ENCODE measurements at places on chromosomes 7 and 10.

- no peak for DNase-seq
Measured at GRCh38 chr10:4733150-4733842, 92.7 kb upstream of the AKR1E2 start.

DNA sequence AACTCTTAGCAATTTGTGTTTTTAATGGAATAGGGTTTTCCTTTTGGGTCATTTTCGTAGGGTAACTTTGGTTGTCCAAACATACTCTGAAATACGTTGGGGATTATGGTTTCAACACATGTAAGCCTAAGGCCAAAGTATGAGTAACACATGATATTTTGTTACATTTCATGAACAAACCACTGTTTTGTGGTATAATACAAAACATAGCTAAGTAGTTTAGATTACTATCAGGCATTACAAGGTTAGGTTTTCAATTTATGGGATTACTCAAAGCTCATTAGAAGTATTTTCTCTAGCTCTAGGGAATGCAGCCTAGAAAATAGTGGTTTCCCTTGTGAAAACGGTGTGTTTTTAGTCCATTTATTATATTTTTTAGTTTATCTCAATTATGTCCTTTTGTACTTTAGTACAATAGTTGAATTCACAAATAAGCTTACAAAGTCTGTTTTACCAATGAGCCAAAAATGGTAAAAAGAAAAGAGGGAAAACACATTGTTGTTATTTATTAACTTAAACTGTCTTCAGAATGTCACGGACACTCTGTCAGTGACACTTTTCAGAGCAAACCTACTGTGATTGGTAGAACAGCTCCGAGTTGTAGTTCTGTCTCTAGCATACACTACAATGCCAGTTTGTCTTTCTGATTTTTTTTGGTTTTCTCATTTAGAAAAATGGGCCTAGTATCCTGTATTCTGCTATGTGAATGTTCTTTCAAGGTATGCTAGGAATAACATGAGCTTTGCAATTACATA, 473.7 kb downstream of the SUGCT start:
- DNase-seq: no peak

GRCh38 chr7:54678763-54679489, 80.1 kb downstream of the SEC61G start:
- DNase-seq: no peak

- DNase-seq: no peak
Measured at GRCh38 chr7:106329408-106329807, 44.6 kb upstream of the NAMPT start.

GRCh38 chr10:69873135-69873639, 71.5 kb downstream of the COL13A1 start:
- no peak for DNase-seq

DNA sequence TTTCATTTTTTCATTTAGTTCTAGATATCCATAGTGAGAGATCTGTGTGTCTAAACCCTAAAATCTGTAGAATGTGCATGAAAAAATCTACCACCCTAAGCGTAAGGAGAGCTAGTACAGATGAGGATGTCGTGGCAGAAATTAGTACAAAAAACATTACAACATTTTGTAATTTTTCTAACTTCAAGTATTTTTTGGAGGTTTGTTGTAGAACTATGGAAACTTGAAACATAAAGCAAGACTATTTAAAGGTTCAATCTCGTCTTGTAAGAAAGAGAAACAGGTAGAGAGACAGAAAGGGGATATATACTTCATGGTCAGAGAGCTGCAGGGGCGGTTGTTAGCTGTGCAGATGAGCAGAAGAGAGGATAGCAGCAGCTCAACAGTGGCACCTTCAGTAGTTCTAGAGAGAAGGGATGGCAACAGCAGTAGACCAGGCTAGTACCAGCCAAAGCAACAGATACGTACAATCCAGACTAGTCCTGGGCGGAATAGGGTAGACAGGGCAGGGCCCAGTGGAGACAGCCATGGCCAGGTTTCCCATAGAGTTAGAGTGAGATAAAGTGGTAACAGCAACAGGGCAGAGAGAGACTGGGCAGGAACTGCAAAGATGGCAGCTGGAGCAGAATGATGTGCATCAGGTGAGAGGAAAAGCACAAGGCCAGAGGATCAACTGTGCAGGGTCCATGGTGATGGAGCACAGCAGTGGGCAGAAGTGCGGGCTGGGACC, 145.2 kb downstream of the FRMD4A start:
- peak; percentile 16 for DNase-seq

DNA sequence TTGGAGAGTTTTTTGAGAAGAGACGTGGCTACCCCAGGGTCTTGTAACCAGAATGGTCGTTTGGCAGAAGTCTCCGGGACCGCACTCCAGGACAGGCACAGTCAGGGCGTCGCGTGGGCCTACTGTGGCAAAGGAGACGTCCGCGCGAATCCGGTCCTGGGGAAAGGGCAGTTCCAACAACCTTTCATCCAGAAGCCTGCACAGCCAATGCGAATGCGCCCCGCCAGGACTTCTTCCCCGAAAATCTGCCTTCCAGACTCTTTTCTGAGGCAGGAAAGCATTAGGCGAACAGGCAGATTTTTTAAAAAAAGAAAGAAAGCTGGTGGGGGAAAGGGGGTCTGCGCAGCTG, 2.0 kb downstream of the HPSE2 start:
- DNase-seq: no peak

- no peak for DNase-seq
Measured at GRCh38 chr10:114550756-114551635, 107.1 kb downstream of the ABLIM1 start.

DNA sequence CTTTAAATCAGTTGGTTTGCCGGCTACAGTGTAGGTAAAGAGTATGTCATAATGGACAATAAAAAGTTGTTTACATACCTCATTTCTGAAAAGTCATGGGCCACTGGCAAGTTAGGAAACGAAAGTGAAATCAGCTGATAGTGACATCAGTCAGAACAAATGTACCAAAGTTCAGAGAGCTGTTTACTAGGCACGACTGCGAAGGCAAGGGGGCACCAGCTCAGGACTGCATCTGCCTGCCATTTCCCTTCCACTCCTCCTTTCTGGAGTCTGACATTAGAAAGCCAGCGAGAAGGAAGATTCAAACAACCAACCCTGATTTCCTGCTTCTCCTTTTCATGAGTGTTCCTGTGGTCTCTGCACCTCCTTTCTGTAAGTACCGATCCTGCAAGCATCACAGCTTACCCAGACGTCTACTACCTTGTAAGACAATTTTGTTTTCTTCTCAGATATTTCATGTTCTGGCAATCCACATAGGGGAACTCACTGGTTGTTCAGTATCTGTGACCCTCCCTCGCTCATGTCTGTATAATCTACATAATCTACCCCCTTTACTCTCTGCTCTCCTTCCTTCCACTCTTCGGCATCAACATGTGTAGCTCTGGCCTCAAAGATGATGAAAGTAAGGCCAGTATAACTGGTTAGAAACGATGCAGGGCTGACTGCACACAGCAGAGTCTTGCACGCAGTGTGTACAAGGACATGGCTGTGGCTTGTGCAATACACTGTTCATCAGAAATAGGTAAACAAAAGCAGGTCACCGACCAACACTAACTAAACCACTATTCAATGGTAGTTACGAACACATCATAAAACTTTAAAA, at the start of gene TMEM140:
TSS of gene TMEM140 (plus strand) at position 174 of the 823 bp plus-strand sequence. CDS start 16,370 bp downstream, outside the sequence.
- peak; percentile 45 for DNase-seq

DNA sequence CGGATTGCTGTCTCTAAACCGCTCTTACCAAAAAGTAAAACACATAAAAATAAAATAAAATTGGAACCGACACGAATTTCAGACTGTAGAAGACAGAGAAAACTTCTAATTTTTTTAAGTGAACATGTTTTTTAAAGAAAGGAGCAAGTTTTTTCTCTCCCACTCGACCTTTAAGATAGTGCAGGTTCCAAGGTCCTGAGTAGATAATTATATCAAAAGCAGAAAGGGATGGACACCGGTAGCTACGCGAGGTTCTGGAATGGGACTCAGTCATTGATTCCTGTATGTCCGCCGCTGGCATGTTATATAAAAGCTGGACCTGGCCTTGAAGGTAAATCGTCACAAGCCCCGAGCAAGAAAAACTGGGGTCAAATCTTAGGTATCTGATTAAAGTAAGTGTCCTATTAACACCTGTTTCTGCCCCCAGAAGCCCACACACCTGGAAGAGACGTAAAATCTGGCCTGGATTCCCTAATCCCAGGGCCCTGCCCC, 462 bp upstream of the CISD1 start:
- no peak for DNase-seq

DNA sequence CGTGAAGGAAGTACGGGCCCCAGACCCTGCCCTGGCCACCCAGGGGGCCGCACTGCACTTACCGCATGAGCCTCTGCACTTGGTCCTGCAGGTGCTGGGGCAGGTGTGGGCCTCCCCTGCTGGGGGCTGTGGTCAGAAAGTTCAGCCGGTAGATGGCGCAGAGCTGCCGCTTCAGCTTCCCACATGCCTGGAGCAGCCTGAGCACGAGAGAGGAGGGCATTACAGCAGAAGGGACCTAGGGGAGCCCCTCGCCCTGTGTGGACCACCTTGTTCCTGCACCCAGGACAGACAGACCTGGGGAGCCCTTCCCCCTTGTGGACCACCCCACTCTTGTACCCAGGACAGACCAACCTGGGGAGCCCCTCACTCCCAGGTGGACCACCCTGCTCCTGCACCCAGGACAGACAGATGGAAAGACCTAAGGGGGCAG, 8.7 kb upstream of the PYROXD2 start:
- DNase-seq: no peak

DNA sequence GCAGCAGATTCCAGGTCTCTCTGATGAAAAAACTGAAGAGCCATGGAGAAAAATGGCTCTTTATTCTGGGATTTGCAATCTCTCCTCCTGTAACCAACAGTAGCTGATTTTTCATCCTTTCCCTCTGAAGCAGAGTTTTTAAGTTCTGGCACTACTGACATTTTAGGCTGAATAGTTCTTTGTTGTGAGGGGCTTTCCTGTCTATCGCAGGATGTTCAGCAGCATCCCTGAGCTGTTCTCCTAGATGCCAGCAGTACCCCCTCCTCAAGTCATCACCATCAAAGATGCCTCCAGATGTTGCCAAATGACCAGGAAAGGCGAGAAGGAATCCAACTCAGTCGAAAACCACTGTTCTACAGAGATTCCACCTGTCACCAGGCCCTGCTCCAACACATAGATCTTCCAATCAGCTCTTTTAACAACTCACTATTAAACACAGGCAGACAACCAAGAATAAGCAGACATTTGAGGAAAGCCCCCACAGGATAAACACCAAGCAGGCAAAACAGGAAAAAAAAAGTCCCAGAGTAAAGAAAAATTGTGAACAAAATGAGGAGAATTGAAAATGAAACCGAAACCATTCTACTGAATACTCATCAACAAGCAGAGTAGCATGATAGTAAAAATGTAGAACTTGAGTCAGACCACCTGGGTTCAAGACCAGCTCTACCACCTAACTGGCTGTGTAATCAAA, 124.8 kb downstream of the MPP7 start:
- DNase-seq: no peak

GRCh38 chr7:40457776-40458480, 323.1 kb downstream of the SUGCT start:
- DNase-seq: no peak

GRCh38 chr7:100599911-100600729, 2.0 kb upstream of the PCOLCE start:
- DNase-seq: no peak

DNA sequence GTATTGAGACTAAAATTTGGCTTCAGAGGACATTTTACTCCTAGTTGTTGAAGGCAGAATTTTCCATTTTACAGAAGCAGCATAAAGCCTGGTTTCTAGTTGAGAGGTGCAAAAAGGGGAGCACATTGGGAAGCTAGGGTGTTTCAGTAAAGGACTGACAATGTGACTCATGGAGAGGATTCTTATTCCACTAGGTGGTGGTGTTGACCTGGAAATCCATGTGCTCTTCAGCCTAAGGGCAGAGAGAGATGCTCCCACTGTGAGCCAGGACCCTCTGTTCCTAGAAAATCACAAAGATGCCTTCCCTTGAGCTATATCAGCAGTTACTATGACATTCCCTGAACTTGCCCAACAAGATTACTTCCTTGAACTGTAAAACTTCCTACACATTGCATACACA, 687.8 kb downstream of the IPMK start:
- DNase-seq: no peak

DNA sequence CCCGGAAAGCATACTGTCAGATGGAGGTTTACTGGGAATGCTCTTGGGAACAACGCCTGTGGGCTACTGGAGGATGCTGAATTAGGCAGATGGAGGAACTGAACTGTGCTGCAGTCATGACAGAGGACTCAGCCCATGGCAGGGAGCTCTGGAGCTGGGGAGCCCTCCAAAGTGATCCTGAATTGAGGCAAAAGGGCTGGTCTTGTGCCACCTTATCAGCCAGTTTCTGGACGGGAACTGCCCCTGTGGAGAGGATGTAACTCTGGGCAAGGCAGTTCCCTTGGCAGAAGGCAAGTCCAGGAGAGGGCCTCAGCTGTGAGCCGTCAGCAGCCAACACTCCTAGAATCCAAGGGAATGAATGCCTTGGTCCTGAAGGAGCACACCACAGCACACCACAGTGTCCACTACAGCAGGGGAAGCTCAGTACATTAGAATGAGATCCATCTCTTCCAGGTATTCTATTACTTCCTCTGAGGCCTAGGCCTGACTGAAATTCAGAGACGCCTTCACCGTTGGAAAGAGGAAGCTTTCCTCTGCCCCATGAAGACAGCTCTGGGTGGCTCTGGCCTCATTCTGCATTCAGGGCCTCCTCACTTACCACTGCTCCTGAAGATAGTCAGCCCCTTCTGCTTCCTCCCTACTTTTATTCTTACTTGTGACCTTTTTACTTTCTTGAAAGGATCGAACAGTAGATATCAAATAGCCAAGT, 139.6 kb upstream of the GPR26 start:
- DNase-seq: no peak

- DNase-seq: no peak
Measured at GRCh38 chr10:14688606-14689005, 86.1 kb downstream of the FAM107B start.

- no peak for DNase-seq
Measured at GRCh38 chr10:19795684-19796083, 20.5 kb upstream of the PLXDC2 start.

GRCh38 chr7:123823898-123824753, 20.8 kb upstream of the HYAL4 start:
- DNase-seq: no peak

- DNase-seq: no peak
Measured at GRCh38 chr10:5567477-5567876, 42.7 kb downstream of the CALML3 start.

DNA sequence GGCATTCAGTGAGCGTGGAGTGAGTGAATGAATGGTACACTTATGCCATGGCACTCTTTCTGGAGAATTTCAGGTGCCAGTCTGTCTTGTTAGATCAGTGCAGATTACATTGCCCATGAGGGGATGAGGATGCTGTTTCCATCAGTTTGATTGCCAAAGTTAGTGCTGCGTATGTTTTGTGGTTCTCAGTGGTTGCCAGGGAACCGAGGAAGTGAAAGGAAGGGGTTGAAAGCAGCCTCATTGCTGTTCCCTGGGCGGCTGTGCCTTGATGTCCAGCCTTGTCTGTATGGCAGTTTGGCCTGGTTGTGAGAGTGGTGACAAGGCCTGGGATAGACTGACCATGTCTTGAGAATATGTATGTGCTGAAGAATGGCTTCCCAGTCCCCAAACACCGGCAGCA, 30.2 kb downstream of the WBP1L start:
- DNase-seq: no peak

GRCh38 chr10:70109064-70109729, 23.4 kb downstream of the AIFM2 start:
- DNase-seq: no peak
